Right lung (tissue), 10 donors: ENCODE measurements at places on chromosomes 1 and 21. TPM values are rescaled to one million over a fixed set of nuclear protein-coding genes. Genes with fewer than 3 reads are reported as not detected.

DNA sequence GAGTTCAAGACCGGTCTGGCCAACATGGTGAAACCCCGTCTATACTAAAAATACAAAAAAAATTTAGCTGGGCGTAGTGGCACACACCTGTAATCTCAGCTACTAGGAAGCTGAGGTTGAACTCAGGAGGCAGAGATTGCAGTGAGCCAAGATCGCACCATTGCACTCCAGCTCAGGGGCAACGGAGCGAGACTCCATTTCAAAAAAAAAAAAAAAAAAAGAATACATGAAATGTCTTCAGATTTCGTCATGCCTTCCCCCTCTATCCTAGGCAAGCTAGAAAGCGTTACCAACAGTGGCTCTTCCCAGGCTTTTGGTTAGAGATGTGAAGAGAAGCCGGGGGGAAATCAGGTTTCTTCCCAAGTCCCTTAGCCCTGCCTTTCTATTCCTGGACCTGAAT is 3.6 kb downstream of the TFF1 start:
- no peak for DNase-seq

DNA sequence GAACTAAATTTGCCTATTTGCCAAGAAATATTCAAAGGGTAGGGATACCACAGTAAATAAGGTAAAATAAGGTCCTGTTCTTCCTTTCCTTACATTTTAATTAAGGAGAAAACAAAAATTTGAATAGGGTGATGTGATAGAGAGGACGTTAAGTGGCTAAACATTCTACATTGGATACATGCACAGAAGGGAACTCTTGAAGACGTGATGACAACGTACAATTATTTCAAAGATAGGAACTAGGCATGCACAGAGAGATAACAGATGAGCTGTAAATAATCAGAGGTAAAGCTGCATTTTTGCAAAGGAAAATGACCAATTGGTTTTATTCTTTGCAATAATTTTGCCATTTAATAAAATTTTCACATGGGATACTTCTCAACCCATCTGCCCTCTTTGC is 69.7 kb downstream of the TRIM33 start:
- DNase-seq: no peak

- DNase-seq: no peak
Observed at GRCh38 chr1:113995382-113995781, 16.1 kb downstream of the OLFML3 start.

Gene NGF
- 0.41 TPM for polyA plus RNA-seq

Gene GBP4
- 22.3 TPM for polyA plus RNA-seq

Gene RPE65
- 0.09 TPM for polyA plus RNA-seq
